GM13976 (cell line): ENCODE measurements at places on chromosomes 13 and 19.
A peak's percentile ranks its signal among the peaks of the same experiment; 100 is the strongest.

DNA sequence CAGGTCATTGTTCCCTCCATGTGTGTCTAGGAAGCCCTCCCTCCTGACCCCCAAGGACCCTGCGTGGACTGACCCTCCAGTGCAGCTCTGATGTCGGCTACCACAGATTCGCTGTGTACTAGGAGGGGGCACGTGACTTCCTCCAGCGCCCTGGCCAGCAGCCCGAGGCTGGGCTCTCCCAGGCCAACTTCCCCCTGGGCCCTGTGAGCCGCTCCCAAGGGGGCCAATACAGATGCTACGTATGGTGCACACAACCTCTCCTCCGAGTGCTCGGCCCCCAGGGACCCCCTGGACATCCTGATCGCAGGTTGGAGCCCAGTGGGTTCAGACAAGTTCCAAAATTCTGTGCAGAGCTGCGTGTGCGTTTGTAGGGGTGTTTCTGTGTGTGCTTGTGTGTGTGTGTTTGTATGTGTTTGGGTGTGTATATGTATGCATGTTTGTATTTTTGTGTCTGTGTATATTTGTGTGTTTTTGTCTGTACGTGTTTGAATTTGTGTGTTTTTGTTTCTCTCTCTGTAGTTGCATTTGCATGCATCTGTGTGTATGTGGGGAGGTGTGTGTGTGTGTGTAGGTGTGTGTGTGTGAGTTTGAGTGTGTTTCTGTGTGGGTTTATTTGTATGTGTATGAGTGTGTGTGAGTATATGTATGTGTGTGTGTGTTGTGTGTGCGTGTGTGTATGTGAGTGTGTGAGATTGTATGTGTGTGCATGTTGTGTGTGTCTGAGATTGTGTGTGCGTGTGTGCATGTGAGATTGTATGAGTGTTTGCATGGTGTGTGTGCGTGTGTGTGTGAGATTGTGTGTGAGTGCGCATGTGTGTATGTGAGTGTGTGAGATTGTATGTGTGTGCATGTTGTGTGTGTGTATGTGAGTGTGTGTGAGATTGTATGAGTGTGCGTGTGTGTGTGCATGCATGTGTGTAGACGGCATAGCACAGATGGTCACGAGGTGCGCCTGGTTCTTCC, 21.4 kb upstream of the LILRA2 start:
- peak; percentile 70 for DNase-seq

DNA sequence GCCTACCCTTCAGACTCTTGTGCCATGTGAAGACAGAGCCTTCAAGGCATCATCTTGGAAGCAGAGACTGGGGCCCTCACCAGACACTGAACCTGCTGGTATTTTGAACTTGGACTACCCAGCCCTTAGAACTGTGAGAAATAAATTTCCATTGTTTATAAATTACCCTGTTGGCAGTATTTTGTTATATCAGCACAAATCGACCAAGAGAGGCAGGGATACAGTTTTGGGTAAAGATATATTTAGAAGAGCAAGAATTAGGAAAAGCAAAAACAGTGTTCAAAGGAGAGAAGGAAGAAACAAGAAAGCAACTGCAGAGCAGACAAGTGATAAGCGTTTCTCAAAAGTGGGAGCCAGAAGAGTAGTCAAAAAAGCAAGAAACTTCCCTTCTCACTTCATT, 600.8 kb downstream of the DCT start:
- no peak for DNase-seq

GRCh38 chr19:55655648-55656040, 809 bp downstream of the U2AF2 start:
- no peak for DNase-seq

DNA sequence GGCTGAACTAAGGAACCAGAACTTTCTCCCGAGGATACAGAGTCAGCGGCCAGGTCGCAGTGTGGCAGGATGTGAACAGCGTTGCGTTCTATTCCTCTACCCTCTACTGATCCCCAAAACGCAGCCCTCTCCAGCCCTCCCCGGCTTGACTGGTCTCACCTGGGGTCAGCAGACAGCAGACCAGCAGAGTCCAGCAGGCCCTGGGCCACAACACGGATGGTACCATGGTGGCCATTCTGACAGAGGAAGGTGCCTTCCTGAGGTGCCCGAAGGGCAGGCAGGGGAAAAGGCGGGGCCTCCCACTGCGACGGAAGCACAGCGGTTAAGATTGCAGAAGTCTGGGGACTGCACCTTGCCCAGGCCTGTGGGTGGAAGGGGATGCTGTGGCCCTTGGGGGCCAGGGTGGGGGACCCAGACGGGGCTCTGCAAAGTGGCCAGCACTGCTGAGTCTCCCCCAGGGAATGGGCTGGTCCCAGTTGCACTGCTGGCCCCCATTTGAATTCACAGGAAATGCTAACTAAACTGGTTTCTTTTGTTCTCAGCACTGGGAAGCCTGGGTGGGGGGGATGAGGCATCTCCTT, at the start of gene ICAM3:
Gene ICAM3, minus strand, starts transcription at position 245 of the 581 bp plus-strand sequence. Its CDS starts 10 bp downstream, at position 235.
- peak; percentile 80 for DNase-seq

- no peak for DNase-seq
Observed at GRCh38 chr19:46369817-46370216, 22.9 kb downstream of the PPP5C start.

DNA sequence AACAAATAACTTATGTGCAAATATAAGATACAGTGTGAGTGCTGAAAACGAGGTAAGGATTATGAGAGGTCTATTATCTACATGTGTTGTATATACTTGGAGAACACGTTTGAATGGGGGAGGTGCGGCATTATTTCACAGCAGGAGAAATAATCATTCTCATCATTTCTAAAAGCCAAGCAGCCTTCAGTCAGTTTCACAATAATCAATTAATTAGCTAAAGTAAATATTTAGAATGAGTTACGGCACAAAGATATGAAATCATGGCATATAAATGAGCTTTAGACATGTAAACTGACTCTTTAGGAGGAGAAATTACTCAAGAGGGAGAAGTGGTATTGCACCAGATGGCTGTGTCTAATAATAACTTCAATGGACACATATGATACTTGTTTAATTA, 366.6 kb downstream of the DNAJC15 start:
- no peak for DNase-seq

DNA sequence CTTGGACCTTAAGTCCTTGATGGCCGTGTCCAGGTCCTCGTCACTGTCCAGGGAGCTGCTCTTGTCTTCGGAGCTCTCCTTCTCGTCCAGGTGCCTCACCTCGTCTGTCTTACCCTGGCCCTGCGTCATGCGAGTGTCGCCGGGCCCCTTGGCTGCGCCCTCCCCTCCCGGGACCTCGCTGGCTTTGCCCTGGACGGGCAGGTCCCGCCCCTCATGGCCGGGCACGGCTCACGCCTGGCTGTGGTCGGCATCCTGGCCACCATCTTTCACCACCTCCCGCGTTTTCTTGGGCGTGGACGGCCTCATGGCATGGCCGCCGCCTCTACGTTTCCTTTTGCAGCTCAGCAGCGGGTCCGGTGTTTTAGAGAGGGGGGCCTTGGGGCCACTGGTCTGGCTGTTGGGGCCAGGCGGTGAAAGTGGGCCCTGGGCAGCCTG, 14.8 kb downstream of the RB1 start:
- no peak for DNase-seq

DNA sequence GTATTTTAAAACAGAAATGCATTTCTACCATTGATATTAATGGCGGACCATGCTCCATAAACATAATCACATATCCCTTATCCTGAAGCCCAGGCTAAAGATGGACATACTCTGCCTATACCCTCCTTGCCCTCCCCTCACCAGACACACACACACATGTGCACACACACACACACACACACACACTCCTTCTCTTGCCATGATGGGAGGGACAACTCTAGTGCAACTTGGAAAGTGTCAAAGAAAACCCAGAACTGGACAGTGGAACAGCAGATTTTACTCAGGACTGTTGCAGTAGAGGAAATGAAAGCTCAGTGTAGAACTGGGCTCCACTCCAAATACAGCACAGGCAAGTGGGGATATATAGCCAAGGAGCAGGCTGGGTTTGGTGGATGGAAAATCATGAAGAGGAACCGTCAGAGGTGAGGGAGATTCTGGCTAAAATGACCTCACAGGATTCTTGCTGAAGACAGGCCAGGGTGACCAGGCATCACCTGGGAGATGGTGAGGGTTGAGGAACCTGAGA, 40.8 kb downstream of the TNFRSF19 start:
- no peak for DNase-seq

- DNase-seq, result peak; percentile 82
Observed at GRCh38 chr19:40614622-40615411, 13.6 kb downstream of the LTBP4 start.

- DNase-seq, result no peak
Observed at GRCh38 chr13:113788413-113789135, 29.5 kb downstream of the TMEM255B start.

DNA sequence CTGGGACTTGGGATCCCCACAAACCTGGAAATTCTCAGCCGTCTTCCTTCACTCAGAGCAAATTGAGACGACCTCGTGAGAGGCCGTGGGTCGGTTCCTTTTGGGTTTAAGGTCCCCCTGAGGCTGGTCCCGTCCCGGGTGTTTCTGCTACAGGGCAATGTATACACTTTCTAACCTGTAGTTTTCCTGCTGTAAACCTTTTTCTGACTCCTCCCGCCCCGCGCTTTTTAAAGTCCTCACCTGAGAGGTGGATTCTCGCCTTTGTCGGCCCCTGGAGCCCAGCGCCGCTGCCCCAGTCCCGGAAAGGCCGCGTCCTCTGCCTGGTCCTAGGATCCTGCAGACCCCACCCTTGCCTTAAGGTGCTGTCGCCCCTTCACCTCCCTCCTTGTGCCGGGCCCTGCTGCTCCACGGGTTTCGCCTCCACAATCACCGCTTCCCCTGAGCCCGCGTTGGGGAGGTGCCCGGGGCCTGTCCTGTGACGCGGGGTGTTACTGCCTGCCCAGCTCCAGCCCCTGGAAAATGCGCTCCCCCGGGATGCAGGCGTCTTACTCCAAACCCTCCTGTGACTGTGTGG, 391 bp downstream of the ZNF761 start:
- peak; percentile 30 for DNase-seq

DNA sequence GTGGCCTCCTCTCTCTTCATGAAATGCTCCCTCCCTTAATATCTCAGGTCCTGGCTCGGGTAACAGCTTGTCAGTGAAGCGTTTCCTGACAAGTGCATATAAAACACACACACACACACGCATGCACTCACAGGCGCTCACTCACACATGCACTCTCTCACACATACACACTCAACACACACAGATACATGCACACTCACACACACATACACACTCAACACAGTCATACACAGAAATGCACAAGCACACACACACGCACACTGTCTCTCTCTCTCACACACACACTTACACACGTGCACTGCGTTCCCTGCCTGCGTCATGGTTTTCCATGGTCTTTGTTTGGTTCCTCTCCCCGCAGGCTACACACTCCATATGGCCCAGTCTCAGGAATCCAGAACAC, 344.1 kb downstream of the UQCRFS1 start:
- no peak for DNase-seq

GRCh38 chr13:26727633-26728032, 33.0 kb downstream of the GPR12 start:
- no peak for DNase-seq

DNA sequence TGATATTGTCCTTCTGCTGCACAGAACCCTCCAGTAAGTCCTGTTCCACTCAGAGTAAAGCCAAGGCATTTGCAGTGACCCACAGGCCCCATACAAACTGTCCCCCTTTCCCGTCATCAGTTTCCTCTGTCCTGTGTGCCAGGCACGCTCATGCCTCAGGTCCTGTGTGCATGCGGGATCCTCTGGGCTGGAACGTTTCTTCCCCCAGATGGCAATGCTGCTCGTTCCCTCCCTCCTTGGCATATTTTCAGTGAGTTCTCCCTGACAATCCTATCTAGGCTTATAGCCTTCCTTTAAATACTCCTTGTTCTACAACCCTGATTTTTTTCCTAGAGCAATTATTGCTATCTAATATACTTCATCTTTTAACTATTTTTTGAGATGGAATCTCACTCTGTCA, 5.7 kb downstream of the OPA3 start:
- peak; percentile 1 for DNase-seq

DNA sequence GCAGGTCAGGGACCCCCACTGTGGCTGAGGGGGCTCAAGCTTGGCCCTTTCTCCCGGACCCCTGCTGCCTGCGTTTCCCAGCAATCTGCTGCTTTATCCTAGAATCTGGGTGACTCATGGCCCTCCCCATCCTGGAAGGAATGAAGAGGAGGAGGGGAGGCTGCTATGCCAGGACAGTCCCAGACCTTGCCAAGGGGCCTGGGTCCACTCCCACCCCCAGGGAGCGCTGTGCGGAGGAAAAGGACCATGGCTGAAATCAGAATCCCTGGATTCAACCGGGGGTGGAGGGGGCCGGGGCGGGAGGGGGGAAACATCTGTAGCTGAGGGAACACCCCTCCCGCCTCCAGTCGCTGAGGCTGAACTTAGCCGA, 20.5 kb downstream of the ZNF114 start:
- DNase-seq, result no peak

DNA sequence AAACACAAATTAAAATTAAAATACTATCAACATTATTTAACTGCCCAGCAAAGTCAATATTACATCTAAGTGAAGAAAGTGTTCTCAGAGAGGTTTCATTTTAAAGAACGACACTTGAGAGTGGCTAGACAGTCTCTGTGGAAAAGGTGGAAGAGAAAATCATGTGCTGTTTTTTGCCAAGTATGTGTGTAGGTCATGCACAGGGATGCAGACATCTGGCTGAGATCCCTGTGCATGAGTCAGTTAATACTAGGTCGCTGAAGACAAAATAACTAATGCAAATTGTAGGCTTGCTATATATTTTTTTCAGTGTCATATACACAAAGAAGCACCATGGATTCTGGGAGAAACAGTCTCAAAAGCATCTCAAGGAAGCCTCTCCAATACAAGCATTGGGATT, 44.3 kb upstream of the ENOX1 start:
- DNase-seq, result no peak

DNA sequence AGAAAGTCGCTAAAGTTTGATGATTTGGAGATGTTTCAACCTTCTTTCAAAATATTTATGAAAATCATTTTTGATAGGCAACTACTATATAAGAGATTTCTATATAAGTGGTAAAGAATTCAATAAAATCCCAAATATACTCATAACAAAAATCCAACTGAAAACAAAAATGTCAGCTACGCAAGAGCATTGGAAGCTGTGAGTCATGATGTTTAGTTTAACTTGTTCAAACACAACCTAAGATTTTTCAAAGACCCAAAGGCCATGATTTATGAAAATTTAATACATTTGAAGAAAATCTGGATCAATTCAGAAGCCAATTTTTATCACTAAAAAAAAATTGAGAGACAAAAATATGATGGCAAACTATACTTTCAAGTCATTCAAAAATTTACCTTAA, 226.6 kb downstream of the MZT1 start:
- DNase-seq, result no peak
